ENCODE measurements at places on chromosomes 5 and 9. TPM values are rescaled to one million over a fixed set of nuclear protein-coding genes. Genes with fewer than 3 reads are reported as not detected.
A peak's percentile ranks its signal among the peaks of the same experiment; 100 is the strongest.

Gene RASEF
- total RNA-seq: not detected

Gene PHF24
- not detected for total RNA-seq

DNA sequence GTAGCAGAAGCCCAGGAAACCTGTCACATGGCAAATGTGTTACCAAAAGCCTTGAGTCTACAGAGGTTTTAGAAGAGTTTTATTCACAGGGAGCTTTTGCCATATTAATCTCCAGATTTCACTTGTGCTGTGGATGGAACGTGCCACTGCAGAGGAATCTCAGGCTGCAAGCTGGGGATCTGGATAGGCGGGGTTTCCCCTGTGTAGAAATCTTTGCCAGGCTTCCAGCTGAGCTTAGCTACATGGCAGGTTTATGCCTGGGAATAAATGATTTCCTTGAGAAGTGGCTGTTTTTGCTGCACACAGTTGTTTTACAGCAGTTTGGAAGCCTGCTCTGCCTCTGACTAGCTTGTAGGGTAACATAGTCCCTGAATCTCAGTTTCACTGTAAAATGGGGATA is 224.6 kb upstream of the PLPPR1 start:
- DNase-seq: no peak
- H3K27me3 ChIP-seq: no peaks in the 10 kb centered on the region
- no peaks in the 10 kb centered on the region for H3K36me3 ChIP-seq
- no peak overlapping the region for H3K4me3 ChIP-seq

Gene CCL21
- total RNA-seq: not detected

- H3K4me3 ChIP-seq: no peak overlapping the region
- DNase-seq: no peak
- no peaks in the 10 kb centered on the region for H3K27me3 ChIP-seq
- H3K27ac ChIP-seq: peak overlapping the region; percentile 88
- H3K36me3 ChIP-seq: peaks cover 8% of the 10 kb centered on the region
- peaks cover 65% of the 10 kb centered on the region for H3K4me1 ChIP-seq
Observed at GRCh38 chr9:26264709-26265601, 586.7 kb upstream of the TUSC1 start.

Gene BTNL9
- total RNA-seq: not detected

- no peak within 1 kb of the TSS for H3K27ac ChIP-seq
- H3K4me1 ChIP-seq: peaks cover 7% of the 10 kb centered on the region
- no peak within 1 kb of the TSS for H3K4me3 ChIP-seq
- DNase-seq: no peak
Observed at GRCh38 chr9:133534346-133535291, at the start of gene ADAMTSL2. Gene ADAMTSL2 (plus strand): TSS chr9:133534704. CDS start chr9:133536713, 2,009 bp downstream.

Gene NPDC1
- 84.4 TPM for total RNA-seq

GRCh38 chr5:61667525-61668218 is 335.6 kb downstream of the ZSWIM6 start:
- H3K4me1 ChIP-seq: peaks cover under 1% of the 10 kb centered on the region
- peaks cover 41% of the 10 kb centered on the region for H3K27me3 ChIP-seq
- H3K27ac ChIP-seq: no peak overlapping the region
- no peak overlapping the region for H3K4me3 ChIP-seq

DNA sequence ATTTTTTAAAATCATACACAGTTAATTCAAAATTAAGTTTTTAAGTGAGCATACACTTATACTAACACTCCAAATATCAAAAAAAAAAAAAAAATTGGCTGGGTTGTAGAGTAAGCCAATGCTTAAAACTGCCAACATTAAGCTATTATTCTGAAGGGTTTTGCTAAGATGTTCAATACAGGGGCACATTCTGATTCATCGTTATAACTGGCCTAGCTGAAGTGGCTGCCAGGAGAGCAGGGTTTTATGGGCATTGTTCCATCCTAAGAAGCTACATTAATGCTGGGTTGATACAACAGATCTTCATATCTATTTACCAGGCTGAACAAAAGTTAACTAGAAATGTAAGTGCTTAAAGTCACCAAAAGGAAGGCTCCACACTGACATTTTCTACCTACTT is 13.4 kb downstream of the ELAVL2 start:
- H3K27ac ChIP-seq: no peak overlapping the region
- no peaks in the 10 kb centered on the region for H3K36me3 ChIP-seq
- H3K4me3 ChIP-seq: no peak overlapping the region
- peaks cover 36% of the 10 kb centered on the region for H3K27me3 ChIP-seq

GRCh38 chr9:22919423-22919822 is 472.8 kb downstream of the DMRTA1 start:
- no peaks in the 10 kb centered on the region for H3K4me1 ChIP-seq
- DNase-seq: no peak
- no peaks in the 10 kb centered on the region for H3K27me3 ChIP-seq
- H3K27ac ChIP-seq: no peak overlapping the region
- H3K36me3 ChIP-seq: no peaks in the 10 kb centered on the region

Gene NR6A1
- 0.78 TPM for total RNA-seq

DNA sequence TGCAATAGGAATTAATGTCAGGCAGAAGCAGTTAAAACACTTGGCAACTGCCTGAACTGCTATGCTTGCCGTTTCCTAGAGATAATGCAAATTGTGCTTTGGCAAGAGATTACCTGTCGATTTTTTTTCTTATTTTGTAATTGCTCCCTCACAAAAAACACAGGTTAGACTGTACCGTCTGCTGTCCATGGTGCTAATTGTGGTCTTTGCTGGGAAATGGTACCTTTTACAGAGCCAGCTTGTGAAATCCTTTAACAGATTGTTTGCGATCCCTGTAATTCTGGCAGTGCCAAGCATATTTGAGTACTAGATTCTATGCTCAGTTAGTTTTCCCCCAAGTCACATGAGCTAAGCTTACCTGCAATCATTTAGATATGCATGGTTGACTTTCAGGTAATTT is 2125.8 kb upstream of the WWC1 start:
- H3K4me1 ChIP-seq: no peaks in the 10 kb centered on the region
- no peaks in the 10 kb centered on the region for H3K27me3 ChIP-seq
- no peak for DNase-seq
- H3K4me3 ChIP-seq: no peak overlapping the region
- H3K27ac ChIP-seq: no peak overlapping the region
- H3K36me3 ChIP-seq: no peaks in the 10 kb centered on the region

GRCh38 chr5:8844847-8845246 is 701.0 kb downstream of the SEMA5A start:
- no peaks in the 10 kb centered on the region for H3K27me3 ChIP-seq
- H3K27ac ChIP-seq: no peak overlapping the region
- no peak for DNase-seq
- H3K4me1 ChIP-seq: peaks cover 39% of the 10 kb centered on the region

GRCh38 chr9:130927338-130927737 is 11.7 kb downstream of the FIBCD1 start:
- H3K27ac ChIP-seq: no peak overlapping the region
- H3K4me1 ChIP-seq: peaks cover 15% of the 10 kb centered on the region
- H3K4me3 ChIP-seq: no peak overlapping the region
- H3K27me3 ChIP-seq: peaks cover 8% of the 10 kb centered on the region

DNA sequence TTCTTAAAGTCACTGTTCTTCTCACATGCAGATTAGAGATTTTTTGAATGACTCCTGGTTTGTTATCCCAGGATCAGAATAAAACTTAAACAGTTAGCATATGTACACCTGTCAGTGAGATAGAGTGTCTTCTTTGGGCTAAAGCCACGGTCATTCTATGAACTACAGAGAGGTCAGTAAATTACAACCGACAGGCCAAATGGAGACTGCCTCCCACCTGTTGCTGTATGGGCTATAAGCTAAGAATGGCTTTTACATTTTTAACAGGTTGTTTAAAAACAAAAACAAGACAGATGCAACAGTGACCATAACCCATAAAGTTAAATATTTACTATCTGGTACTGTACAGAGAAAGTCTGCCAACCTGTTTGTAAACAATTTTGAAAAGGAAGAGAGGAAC is 125.7 kb downstream of the ELAVL2 start:
- no peaks in the 10 kb centered on the region for H3K36me3 ChIP-seq

- H3K4me3 ChIP-seq: no peak overlapping the region
- no peaks in the 10 kb centered on the region for H3K36me3 ChIP-seq
- peak overlapping the region; percentile 39 for H3K27ac ChIP-seq
- no peak for DNase-seq
- H3K27me3 ChIP-seq: peaks cover 1% of the 10 kb centered on the region
- H3K4me1 ChIP-seq: peaks cover 6% of the 10 kb centered on the region
Observed at GRCh38 chr5:39977066-39977655, 552.4 kb upstream of the DAB2 start.

Gene PIP5KL1
- 2.9 TPM for total RNA-seq

Gene CLPTM1L
- 88.0 TPM for total RNA-seq

- peaks cover 59% of the 10 kb centered on the region for H3K27me3 ChIP-seq
- DNase-seq: no peak
- no peaks in the 10 kb centered on the region for H3K4me1 ChIP-seq
- no peak overlapping the region for H3K4me3 ChIP-seq
- H3K27ac ChIP-seq: no peak overlapping the region
- no peaks in the 10 kb centered on the region for H3K36me3 ChIP-seq
Observed at GRCh38 chr5:115317320-115317719, 20.9 kb upstream of the CCDC112 start.

GRCh38 chr5:6602441-6602840 is 30.4 kb downstream of the NSUN2 start:
- H3K36me3 ChIP-seq: peaks cover 64% of the 10 kb centered on the region
- no peaks in the 10 kb centered on the region for H3K4me1 ChIP-seq
- H3K27ac ChIP-seq: no peak overlapping the region
- no peak overlapping the region for H3K4me3 ChIP-seq
- no peaks in the 10 kb centered on the region for H3K27me3 ChIP-seq
- peak; percentile 23 for DNase-seq

Gene DBH
- total RNA-seq: not detected

Gene FOXD4L4
- total RNA-seq: not detected

Gene LECT2
- not detected for total RNA-seq

Gene DPM2
- total RNA-seq: 31.6 TPM

DNA sequence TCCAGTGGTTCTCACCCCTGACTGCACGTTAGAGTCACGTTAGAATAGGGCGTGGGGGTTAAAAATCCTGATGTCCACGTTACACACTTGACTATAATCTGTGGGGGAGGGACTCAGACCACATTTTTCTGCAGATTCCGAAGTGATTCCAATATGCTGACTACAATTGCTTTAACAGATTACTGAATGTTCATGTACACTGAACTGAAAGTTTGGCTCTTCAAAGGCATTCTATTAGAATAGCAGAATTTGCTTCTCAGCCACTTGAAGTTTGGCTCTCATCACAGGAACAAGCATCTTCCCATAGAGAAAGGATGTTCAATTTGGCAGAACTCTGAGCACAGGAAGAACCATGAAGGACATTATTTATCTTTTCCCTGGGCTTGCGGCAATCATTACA is 84.5 kb downstream of the HAPLN1 start:
- peaks cover 5% of the 10 kb centered on the region for H3K36me3 ChIP-seq
- H3K4me1 ChIP-seq: peaks cover 25% of the 10 kb centered on the region

- H3K27me3 ChIP-seq: no peaks in the 10 kb centered on the region
- H3K27ac ChIP-seq: peak overlapping the region; percentile 50
- H3K4me3 ChIP-seq: peak overlapping the region; percentile 11
- peaks cover 4% of the 10 kb centered on the region for H3K36me3 ChIP-seq
Observed at GRCh38 chr9:6788162-6789016, 30.6 kb downstream of the KDM4C start.

DNA sequence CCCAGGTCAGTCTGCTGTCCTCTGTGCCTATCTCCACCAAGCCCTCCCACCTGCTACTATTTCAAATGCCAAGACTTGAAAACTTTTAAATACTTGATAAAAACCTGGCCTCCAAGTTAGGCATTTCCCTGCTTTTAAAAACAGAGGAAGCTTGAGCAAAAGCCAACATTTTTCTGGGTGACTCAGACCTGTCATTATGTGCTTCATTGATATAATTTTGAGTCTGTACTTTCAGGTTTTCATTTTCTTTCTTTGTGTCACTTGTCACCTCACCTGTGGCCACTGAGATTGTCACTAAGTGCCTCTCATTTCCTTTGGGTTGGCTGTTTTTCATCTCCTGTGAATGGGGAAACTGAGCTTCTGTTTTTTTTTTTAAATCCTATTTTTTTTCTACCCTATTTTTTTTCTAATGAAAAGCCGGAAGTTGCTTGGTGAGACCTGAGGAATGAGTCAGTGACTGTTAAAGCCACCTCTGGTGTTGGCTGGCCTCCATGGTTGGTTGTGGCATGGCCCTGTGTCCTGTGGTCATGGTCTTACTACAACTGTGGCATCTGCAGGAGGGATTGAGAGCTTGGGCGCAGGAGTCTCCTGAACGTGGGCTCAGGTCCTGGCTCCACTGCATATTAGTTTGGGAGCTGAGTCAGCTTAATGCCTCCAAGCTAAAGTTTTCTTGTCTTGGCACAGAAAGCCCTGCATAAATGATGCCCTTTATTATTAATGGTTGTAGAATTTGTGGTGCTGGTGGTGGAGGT is 56.7 kb downstream of the ARHGAP26 start:
- DNase-seq: no peak
- H3K36me3 ChIP-seq: no peaks in the 10 kb centered on the region
- peaks cover 83% of the 10 kb centered on the region for H3K4me1 ChIP-seq
- H3K4me3 ChIP-seq: peak overlapping the region; percentile 8
- H3K27me3 ChIP-seq: no peaks in the 10 kb centered on the region
- peak overlapping the region; percentile 69 for H3K27ac ChIP-seq

DNA sequence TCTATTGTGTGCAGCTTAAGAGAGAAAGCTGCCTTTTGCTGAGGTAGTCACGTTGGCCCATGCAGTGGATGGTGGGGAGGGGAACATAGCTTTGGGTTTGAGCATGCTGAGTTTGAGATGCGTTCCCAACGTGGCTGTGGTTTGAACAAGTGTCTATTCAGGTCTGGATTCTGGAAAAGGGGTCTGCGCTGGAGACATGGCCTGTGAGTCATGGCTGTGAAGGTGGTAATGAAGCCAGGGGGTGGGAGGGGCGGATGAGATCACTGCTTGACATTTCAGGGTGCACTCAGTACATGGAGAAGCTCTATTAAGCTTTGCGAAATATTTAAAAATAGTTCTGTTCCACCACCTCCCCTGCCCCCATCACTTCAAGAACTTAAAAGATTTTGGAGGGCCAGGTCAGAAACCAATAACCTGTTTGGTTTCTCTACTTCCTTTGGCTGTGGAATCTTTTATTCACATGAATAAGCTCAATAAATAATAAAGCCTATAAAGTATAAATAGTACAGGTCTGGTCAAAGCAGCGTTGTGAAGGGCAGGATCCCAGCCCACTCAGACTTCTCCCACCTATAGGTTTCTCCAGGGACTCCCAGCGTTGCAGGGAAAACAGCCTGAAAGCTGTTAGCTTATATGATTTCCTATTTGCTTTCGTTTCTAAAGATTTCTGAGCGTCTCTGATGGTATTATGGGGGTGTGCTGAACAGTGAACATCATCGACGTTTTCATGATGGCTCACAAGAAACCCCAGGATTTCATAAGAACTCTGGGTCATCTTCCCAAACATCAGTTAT is 189.9 kb downstream of the NSG2 start:
- H3K27me3 ChIP-seq: peaks cover 3% of the 10 kb centered on the region
- peak; percentile 59 for DNase-seq
- no peak overlapping the region for H3K27ac ChIP-seq
- H3K4me1 ChIP-seq: no peaks in the 10 kb centered on the region
- H3K4me3 ChIP-seq: no peak overlapping the region

Gene ABITRAM
- 8.8 TPM for total RNA-seq

DNA sequence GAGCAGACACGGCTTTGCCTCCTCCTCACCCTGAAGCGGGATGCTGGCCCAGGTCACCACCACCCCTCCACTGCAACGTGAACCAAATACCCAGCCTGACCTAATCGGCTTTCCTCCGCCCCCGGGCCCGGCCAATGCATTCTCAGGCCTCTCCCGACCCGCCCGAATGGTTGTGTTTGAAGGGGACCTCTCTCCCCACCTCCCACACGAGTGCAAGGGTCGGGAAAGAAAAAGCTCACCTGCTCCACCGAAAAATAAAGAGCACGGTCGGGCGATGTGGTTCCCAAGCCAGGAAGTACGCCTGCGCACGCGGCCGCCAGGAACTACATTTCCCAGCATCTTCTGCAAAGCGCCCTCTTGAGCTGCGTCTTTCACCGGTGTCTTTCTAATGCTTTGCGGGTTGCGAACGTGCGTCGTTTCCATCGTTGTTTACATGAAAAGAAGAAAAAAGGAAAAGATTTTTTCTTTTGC is at the start of gene ZNF883:
TSS of gene ZNF883 (minus strand) at position 282 of the 471 bp plus-strand sequence.
- no peak for DNase-seq
- no peaks in the 10 kb centered on the region for H3K27me3 ChIP-seq
- H3K36me3 ChIP-seq: peaks cover 14% of the 10 kb centered on the region
- H3K4me3 ChIP-seq: peak within 1 kb of the TSS; percentile 86

Gene FRMPD1
- not detected for total RNA-seq
